OCI-LY7 (cell line): ENCODE measurements at places on chromosomes 12 and 14. TPM values are rescaled to one million over a fixed set of nuclear protein-coding genes. Genes with fewer than 3 reads are reported as not detected.

ANO4 gene
- total RNA-seq = not detected in 2 replicates

- DNase-seq = no peak
Observed at GRCh38 chr12:76746516-76746915, 17.4 kb upstream of the ZDHHC17 start.

DNA sequence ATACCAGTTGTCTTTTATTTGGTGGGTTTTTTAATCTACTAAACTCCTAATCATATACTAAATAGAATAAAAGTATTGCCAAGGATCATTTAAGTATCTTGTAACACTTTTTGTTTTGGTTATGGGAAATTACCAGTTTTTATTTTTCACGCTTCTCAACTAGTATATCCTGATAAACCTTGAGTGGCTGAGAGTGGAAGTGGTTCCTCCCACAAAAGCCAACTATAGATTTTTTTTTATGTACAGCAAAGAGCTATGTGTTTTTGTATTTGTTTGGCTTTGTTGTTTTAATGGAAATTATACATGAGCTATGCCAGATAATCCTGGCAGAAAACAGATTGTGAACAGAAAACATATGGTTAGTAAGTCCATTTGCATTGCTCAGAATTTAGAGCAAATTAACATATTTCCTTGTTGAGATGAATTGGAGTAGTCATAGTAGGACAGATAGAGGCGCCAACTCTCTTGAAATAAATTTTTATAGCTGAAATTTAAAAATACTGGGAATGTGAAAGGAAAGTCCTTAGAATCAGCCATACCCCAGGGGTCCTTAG is 60.9 kb upstream of the PSMA6 start:
- no peak for DNase-seq

- no peak for DNase-seq
Observed at GRCh38 chr14:28676479-28676878, 90.1 kb upstream of the FOXG1 start.

PRKD1 gene
- not detected in 2 replicates for total RNA-seq

DNA sequence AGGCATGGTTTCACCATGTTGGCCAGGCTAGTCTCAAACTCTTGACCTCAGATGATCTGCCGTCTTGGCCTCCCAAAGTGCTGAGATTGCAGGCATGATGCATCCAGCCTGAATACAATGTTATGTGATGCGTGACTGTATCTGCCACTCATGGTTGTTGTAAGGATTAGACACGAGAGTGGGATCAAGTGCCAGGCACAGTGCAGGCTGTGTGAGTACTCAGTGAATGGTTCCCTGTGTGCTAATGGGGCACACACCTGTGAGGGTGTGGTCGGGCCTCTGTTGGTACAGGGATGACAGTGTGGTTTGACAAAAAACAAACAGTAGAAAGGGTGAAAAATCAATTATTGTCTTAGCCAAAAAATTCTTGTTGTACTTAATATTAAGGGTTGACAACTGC is 61.8 kb downstream of the TECPR2 start:
- no peak for DNase-seq

- no peak for DNase-seq
Observed at GRCh38 chr12:75943730-75944096, 87.9 kb downstream of the PHLDA1 start.

- no peak for DNase-seq
Observed at GRCh38 chr12:2826721-2827515, 7.9 kb downstream of the NRIP2 start.

DHRS2 gene
- total RNA-seq = not detected in 2 replicates

NGB gene
- total RNA-seq = not detected in 2 replicates
